ENCODE measurements at places on chromosomes 11 and 22.

GRCh38 chr11:91932151-91932821, 292.3 kb upstream of the FAT3 start:
- DNase-seq: no peak

GRCh38 chr11:31107649-31108048, 261.9 kb downstream of the DCDC1 start:
- DNase-seq: no peak

- no peak for DNase-seq
Observed at GRCh38 chr22:45971408-45972028, 5.4 kb downstream of the WNT7B start.

- DNase-seq: no peak
Observed at GRCh38 chr22:40594924-40595323, 41.6 kb downstream of the MRTFA start.

DNA sequence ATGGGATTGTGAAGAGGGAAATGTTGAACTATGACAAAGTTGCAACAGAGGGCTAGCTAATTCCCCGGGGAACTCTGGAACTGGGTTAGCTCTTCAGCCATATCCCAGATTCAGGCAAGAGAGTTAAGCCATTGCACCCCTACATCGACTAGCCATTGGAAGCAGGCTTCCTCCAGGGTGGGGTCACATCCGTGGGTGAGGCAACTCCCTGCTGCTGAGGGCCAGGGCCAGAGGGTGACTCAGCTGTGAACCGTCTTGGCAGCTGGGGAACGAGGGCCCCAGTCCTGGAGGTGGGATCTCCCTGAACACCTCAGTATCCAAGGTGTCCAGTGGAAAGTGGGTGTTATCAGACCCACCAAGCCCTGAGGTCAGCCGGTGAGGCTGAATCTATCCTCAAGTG, 41.1 kb downstream of the RPS6KA4 start:
- no peak for DNase-seq

DNA sequence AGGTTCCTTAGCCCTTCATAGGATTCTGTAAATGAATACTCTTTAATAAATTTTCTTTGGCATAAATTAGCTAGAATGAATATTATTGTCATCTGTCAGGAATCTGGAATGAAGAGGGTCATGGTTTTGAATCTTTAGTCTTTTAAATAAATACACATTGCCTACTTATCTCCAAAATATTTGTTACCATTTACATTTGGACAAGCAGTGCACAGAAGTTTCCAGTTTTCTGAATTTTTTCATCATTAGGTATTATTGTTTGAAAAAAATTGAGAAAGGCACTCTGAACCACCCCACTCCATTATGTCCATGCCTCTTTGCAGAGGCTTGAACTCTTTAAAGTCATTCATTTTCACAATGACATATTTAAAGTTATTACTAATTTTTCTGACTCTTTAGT, 549.0 kb upstream of the LUZP2 start:
- no peak for DNase-seq

GRCh38 chr11:47185305-47186075, 744 bp downstream of the PACSIN3 start:
- DNase-seq: no peak
